ENCODE measurements at places on chromosomes 4 and X. TPM values are rescaled to one million over a fixed set of nuclear protein-coding genes. Genes with fewer than 3 reads are reported as not detected.

GRCh38 chrX:39873117-39873516 is 224.6 kb downstream of the BCOR start:
- H3K27me3 ChIP-seq = no peaks in the 10 kb centered on the region
- no peaks in the 10 kb centered on the region for H3K36me3 ChIP-seq
- H3K4me1 ChIP-seq = no peaks in the 10 kb centered on the region
- H3K27ac ChIP-seq = no peak overlapping the region
- DNase-seq = no peak

The SLC9B2 gene
- 6.2 TPM for total RNA-seq

The CRMP1 gene
- total RNA-seq = 6.1 TPM

The TMPRSS11D gene
- total RNA-seq = not detected

The DUSP9 gene
- not detected for total RNA-seq

DNA sequence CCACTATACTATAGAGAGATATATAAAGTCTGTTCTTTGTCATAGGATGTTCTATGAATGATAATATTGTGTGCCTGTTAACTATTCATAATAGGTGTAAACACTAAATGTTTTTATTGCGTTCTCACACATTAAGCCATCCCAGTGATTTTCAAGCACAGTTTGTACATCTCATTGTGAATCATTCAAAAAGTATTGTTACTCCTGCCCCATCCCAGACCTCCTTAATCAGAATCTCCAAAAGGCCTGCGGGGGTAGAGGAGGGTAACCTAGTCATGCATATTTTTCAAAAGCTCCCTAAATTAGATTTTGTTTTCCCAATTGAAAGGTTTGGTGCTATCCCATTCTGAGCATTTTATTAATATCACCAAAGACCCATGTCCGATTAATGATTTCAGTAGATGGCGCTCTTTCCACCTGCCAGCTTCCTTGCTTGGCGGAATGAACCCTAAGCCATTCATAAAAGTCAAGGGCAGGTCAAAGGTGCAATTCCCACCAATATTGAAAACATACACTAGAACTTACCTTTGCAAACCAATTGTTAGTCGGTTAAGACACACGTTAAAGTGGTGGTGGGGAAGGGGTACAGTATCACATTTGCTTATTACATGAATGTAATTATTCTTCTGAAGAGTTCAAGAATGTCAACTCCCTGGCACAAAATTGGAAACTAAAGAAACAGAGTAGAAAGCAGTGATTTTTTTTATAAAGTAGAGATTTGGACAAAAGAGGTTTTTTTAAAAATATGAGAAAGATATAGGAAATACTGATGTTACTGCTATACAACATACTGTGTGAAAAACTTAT is 5.8 kb upstream of the TET2 start:
- no peaks in the 10 kb centered on the region for H3K36me3 ChIP-seq
- no peak overlapping the region for H3K27ac ChIP-seq
- H3K4me1 ChIP-seq = no peaks in the 10 kb centered on the region
- H3K27me3 ChIP-seq = no peaks in the 10 kb centered on the region

- no peaks in the 10 kb centered on the region for H3K27me3 ChIP-seq
- H3K36me3 ChIP-seq = no peaks in the 10 kb centered on the region
- DNase-seq = no peak
- no peak overlapping the region for H3K27ac ChIP-seq
- H3K4me1 ChIP-seq = no peaks in the 10 kb centered on the region
Measured at GRCh38 chr4:77662396-77662795, 56.8 kb downstream of the CXCL13 start.

GRCh38 chr4:48752246-48752645 is 27.8 kb downstream of the FRYL start:
- no peak overlapping the region for H3K4me3 ChIP-seq
- H3K27me3 ChIP-seq = no peaks in the 10 kb centered on the region
- H3K4me1 ChIP-seq = peaks cover 11% of the 10 kb centered on the region
- no peak overlapping the region for H3K27ac ChIP-seq
- H3K36me3 ChIP-seq = no peaks in the 10 kb centered on the region
- DNase-seq = no peak

- H3K27me3 ChIP-seq = no peaks in the 10 kb centered on the region
- no peak for DNase-seq
- no peaks in the 10 kb centered on the region for H3K36me3 ChIP-seq
Measured at GRCh38 chr4:38967260-38968095, 64.7 kb downstream of the TMEM156 start.

- no peaks in the 10 kb centered on the region for H3K27me3 ChIP-seq
- H3K4me3 ChIP-seq = no peak overlapping the region
- H3K36me3 ChIP-seq = no peaks in the 10 kb centered on the region
- H3K4me1 ChIP-seq = peaks cover 5% of the 10 kb centered on the region
- H3K27ac ChIP-seq = no peak overlapping the region
- no peak for DNase-seq
Measured at GRCh38 chr4:173121076-173121561, 47.5 kb upstream of the GALNT7 start.

The NXF2 gene
- not detected for total RNA-seq

DNA sequence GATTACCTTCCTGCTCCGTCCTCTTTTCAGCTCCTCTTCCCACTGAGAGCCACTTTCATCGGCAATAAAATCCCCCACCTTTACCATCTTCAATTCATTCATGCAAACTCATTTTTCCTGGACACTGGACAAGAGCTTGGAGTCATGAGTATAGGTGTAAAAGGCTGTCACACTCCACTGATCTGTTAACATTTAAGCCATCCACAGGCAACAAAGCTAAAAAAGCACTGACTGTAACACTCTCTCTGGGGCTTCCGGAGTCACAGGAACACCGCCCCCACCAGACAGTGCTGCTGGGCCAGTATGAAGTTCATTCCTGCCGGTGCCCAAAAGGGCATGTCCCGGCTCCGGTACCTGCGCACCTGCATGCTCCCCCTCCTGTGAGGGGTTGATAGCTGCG is 38.5 kb downstream of the MAGEB5 start:
- no peaks in the 10 kb centered on the region for H3K36me3 ChIP-seq
- H3K27ac ChIP-seq = no peak overlapping the region
- H3K27me3 ChIP-seq = no peaks in the 10 kb centered on the region

DNA sequence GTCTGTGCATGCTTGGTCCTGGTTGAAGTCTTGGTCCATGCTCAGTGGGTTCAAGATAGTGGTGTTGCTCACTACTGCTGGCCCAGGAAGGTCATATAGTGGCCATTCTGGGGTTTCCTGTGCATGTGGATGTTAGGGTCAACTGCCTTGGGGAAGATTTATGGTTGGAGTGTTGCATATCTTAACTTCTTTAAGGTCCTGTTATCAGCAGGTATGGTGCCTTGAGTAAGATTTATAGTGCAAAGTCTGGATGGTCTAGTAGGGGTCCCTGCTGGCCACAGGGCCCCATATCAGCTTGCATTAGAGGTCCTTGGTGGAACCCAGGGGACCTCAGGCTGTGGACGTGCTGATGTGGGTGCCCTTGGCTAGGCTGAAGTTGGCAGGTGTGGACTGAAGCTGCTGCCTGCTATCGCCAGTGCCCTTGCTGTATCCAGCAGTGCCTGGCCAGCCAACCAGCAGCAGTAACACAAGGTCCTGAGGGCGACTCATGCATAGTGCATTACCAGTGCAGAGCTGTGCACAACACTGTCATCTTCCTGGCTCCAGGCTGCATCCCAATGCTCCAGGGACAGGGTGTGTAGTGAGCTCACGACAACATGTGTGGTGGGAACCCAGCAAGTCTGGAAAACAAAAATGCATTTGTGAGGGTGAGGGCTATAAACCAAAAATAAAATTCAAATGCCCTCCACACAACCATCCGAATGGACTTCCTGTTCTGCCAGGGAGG is 61.0 kb downstream of the BEX3 start:
- DNase-seq = no peak
- no peaks in the 10 kb centered on the region for H3K36me3 ChIP-seq
- no peaks in the 10 kb centered on the region for H3K4me1 ChIP-seq
- H3K27me3 ChIP-seq = no peaks in the 10 kb centered on the region

GRCh38 chrX:45879512-45879911 is 665.7 kb downstream of the ZNF674 start:
- DNase-seq = no peak
- no peaks in the 10 kb centered on the region for H3K27me3 ChIP-seq
- H3K4me3 ChIP-seq = no peak overlapping the region

The PAK3 gene
- 1.4 TPM for total RNA-seq

- H3K4me1 ChIP-seq = no peaks in the 10 kb centered on the region
- no peaks in the 10 kb centered on the region for H3K36me3 ChIP-seq
- H3K27me3 ChIP-seq = no peaks in the 10 kb centered on the region
- no peak overlapping the region for H3K27ac ChIP-seq
- peak; percentile 76 for DNase-seq
Measured at GRCh38 chr4:8167815-8168214, 9.2 kb upstream of the ABLIM2 start.

- no peak overlapping the region for H3K4me3 ChIP-seq
- H3K27me3 ChIP-seq = no peaks in the 10 kb centered on the region
- DNase-seq = no peak
- H3K27ac ChIP-seq = peak overlapping the region; percentile 6
- peaks cover 12% of the 10 kb centered on the region for H3K4me1 ChIP-seq
Measured at GRCh38 chrX:48940404-48940955, 16.9 kb downstream of the OTUD5 start.

DNA sequence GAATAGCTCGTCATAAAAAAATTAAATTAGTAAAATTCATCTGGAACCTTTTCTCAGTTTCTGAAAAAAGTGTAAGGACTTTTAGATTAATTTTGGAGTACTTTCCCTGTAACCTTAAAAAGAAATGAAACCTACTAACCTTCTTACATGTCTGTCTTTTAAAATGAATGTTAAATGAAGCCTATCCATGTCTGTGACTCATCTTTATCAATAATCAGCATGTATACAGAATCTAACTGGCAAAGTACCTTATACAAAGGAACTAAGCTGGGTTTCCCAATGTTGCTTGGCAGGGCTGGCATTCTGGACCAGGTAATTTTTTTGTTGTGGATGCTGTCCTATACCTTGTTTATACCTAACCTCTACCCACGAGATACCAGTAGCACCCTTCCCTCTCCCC is 13.6 kb downstream of the FBXW7 start:
- H3K36me3 ChIP-seq = no peaks in the 10 kb centered on the region
- no peak overlapping the region for H3K27ac ChIP-seq

DNA sequence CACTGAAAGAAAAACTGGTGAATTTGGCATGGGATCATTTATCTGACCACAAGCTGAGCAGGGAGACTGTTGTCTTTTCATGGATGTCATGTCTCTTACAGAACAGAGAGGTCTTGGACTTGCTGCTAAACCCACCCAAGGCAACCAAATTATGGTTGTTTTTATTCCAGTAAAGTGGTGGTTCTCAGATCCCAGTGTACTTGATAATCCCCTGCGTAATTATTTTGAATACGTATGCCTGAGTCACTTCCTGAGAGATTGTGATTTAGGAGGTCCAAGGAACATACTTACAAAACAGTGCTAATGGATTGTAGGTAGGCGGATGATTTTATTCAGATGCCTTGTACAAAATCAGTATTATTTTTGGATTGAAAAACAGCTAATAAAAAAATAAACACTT is 585.6 kb downstream of the IL1RAPL1 start:
- no peak for DNase-seq
- no peak overlapping the region for H3K27ac ChIP-seq
- no peaks in the 10 kb centered on the region for H3K36me3 ChIP-seq
- no peaks in the 10 kb centered on the region for H3K4me1 ChIP-seq
- no peaks in the 10 kb centered on the region for H3K27me3 ChIP-seq
- no peak overlapping the region for H3K4me3 ChIP-seq

DNA sequence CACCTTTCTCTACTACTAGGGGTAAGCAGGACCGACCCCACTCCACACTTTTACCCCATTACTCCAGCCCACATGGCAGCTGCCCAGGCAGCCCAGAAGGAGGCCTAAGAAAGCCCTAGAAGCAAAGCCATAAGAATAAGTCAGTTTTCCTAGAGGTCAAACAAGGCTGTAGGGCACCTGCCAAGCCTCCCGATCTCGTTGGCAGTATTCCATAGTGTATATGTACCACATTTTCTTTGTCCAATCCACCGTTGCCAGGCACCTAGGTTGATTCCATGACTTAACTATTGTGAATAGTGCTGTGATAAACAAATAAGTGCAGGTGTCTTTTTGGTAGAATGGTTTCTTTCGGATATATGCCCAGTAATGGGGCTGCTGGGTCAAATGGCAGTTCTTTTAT is 54.2 kb downstream of the RHOXF2B start:
- H3K4me1 ChIP-seq = no peaks in the 10 kb centered on the region
- H3K27me3 ChIP-seq = peaks cover 17% of the 10 kb centered on the region
- no peak overlapping the region for H3K4me3 ChIP-seq

The USP26 gene
- not detected for total RNA-seq

GRCh38 chr4:28913466-28913865 is 1806.7 kb upstream of the PCDH7 start:
- DNase-seq = no peak
- H3K36me3 ChIP-seq = no peaks in the 10 kb centered on the region
- no peaks in the 10 kb centered on the region for H3K4me1 ChIP-seq
- no peak overlapping the region for H3K27ac ChIP-seq
- no peaks in the 10 kb centered on the region for H3K27me3 ChIP-seq

- no peaks in the 10 kb centered on the region for H3K36me3 ChIP-seq
- peaks cover 9% of the 10 kb centered on the region for H3K4me1 ChIP-seq
- no peak for DNase-seq
- no peaks in the 10 kb centered on the region for H3K27me3 ChIP-seq
- peak overlapping the region; percentile 92 for H3K27ac ChIP-seq
Measured at GRCh38 chr4:56434599-56435139, 746 bp downstream of the PPAT start.

GRCh38 chr4:159677521-159677920 is 574.6 kb downstream of the RAPGEF2 start:
- H3K4me1 ChIP-seq = no peaks in the 10 kb centered on the region
- no peak overlapping the region for H3K4me3 ChIP-seq
- no peak overlapping the region for H3K27ac ChIP-seq
- H3K27me3 ChIP-seq = no peaks in the 10 kb centered on the region
- no peaks in the 10 kb centered on the region for H3K36me3 ChIP-seq
- DNase-seq = no peak

DNA sequence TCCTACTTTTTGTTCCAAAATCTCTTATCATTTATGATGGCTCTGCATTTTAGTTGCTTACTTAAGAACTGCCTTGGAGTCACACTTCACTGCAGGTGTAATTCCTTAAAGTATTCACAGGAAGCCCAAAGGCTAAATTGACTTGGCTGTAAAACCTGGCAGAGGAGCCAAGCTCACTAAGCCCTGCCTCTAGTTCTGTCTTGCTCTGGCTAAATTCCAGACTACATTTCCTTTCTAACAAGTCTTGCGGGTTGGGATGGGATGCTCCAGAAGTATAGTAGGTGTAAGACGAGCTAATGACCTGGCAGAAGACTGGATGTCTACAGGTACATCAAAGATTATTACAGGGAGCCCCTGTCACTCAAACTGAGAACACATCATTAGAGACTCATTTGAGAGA is 924.0 kb upstream of the INTU start:
- no peak overlapping the region for H3K4me3 ChIP-seq
- no peaks in the 10 kb centered on the region for H3K27me3 ChIP-seq
- DNase-seq = no peak
- H3K4me1 ChIP-seq = no peaks in the 10 kb centered on the region

DNA sequence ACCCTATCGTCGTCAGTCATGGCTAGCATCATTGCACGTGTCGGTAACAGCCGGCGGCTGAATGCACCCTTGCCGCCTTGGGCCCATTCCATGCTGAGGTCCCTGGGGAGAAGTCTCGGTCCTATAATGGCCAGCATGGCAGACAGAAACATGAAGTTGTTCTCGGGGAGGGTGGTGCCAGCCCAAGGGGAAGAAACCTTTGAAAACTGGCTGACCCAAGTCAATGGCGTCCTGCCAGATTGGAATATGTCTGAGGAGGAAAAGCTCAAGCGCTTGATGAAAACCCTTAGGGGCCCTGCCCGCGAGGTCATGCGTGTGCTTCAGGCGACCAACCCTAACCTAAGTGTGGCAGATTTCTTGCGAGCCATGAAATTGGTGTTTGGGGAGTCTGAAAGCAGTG is 1.6 kb downstream of the ZCCHC12 start:
- H3K4me1 ChIP-seq = no peaks in the 10 kb centered on the region
- no peak for DNase-seq
- H3K27me3 ChIP-seq = peaks cover 4% of the 10 kb centered on the region

All from upper lobe of right lung (tissue), 1 donor.